ENCODE measurements at places on chromosomes 4 and X. TPM values are rescaled to one million over a fixed set of nuclear protein-coding genes. Genes with fewer than 3 reads are reported as not detected.

The FMR1NB gene
- not detected for total RNA-seq

The S100P gene
- not detected for total RNA-seq

The FAM47E gene
- total RNA-seq, result 0.26 TPM

The GAGE1 gene
- total RNA-seq, result not detected

The DMD gene
- 1.8 TPM for total RNA-seq

The DCAF12L2 gene
- total RNA-seq, result not detected

The C4orf36 gene
- total RNA-seq, result 0.38 TPM

The TLR3 gene
- total RNA-seq, result 0.51 TPM

The TCEAL6 gene
- total RNA-seq, result not detected

The SMIM43 gene
- total RNA-seq, result 0.13 TPM

The KLHL5 gene
- 99.0 TPM for total RNA-seq

The SOX3 gene
- total RNA-seq, result not detected

The PPBP gene
- total RNA-seq, result not detected

The CORIN gene
- under 0.01 TPM for total RNA-seq

The KLF8 gene
- total RNA-seq, result 0.13 TPM

The WNK3 gene
- 0.38 TPM for total RNA-seq

The NXF3 gene
- not detected for total RNA-seq

The KLHL34 gene
- not detected for total RNA-seq

The MAOA gene
- 139 TPM for total RNA-seq

The VCX3A gene
- total RNA-seq, result not detected

The TIMM8A gene
- total RNA-seq, result 2.9 TPM

The TMEM128 gene
- 15.0 TPM for total RNA-seq

The C4orf46 gene
- 6.6 TPM for total RNA-seq

The GLOD5 gene
- not detected for total RNA-seq

The SSX3 gene
- not detected for total RNA-seq

Measured in dermis microvascular lymphatic vessel endothelial cell (primary cell).